ENCODE measurements at places on chromosomes 7 and 10.

- DNase-seq = no peak
Observed at GRCh38 chr7:3033581-3033980, 10.1 kb downstream of the CARD11 start.

- DNase-seq = no peak
Observed at GRCh38 chr7:90645784-90646183, 49.7 kb downstream of the CDK14 start.

- no peak for DNase-seq
Observed at GRCh38 chr7:112009081-112009480, 197.1 kb downstream of the DOCK4 start.

GRCh38 chr7:4273566-4274230 is 408.4 kb upstream of the FOXK1 start:
- no peak for DNase-seq

DNA sequence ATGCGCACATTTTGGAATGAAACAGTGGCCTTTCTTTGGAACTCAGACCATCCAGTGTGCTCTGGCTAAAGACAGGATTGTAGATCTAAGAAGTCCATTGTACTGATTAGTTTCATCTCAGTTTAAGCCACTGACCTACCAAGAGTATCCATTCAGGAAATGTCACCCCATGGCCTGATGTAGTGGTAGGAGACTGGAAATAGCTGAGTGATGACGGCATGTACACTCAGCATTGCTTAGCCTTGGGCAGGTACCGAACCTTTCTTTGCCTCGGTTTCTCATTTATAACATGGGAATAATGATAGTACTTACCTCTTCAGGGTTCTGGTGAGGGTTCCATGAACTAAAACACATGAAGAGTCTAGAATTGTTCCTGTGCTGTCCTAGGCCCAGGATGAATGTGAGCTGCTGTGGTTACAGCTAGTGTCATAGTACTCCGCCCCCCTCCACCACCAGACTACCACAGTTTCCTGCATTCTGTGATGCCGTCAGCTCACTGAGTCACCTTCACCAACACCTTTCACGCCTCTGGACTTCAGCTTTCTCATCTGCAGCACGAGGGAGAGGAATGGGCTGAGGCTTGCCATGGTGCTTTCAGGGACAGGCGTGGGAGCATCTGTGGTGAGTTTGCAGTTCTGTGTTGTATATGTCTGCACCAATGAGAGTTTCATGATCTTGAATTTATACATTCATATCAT is 484.0 kb upstream of the GALNT17 start:
- DNase-seq = peak; percentile 84

- DNase-seq = no peak
Observed at GRCh38 chr7:128052404-128052803, 21.2 kb upstream of the LRRC4 start.

DNA sequence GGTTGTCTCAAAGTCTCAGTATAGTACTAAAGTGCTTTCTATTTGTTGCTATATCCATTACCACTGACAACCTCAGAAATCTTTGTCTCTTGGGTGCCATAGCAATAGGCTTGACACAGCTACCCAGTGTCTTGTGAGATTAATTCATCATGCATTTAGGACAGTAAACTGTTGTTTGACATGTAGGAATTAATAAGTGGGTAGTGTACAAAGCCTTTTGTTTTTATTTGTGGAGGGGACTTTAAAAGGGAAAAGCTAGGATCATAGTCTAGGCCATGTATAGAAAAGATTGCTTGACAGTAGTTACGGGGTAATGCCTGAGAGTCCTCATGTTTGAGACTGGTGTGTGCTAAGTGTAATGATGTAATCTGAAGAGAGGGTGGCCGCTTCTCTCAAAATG is 102.6 kb upstream of the AGR3 start:
- no peak for DNase-seq

GRCh38 chr10:20085115-20085514 is 268.9 kb downstream of the PLXDC2 start:
- peak; percentile 68 for DNase-seq

DNA sequence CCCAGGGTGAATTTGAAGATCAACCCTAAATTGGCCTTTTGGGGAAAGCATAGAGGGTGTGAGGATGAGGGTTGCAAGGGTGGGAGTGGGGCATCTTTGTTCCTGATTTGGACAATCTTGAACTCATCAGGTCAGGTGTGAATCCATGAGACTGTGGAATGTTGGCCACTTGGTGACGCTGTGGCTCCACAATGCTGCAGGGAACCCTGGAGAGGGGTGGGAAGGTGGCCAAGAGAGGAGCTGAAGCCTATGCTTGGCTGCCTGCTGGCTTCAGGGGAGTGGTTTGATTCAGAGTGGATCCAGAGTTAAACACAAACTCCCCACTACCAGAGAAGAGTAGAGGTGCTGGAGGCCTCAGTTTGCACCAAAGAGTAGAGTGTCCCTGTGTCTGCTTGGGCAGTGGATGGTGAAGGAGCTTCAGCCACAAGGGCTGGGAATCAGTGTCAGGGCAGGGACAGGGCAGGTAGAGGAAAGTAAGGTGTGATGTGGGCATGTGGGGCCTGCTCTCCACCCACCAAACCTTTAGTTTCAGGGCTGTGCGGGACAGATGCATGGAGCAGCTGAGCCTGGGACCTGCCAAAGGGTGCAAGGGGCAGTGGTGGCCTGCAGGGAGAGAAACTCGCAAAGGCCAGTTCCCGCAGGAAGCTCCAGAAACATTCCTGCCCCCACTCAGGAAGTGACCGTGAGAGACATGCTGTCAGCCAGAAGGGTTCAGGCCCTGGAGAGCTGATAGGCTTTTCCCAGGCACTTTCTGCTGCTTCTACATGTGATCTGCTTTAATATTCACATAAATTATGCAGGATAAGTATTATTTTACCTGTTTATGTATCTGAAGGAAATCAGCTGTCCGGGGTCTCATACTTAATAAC is 81.0 kb upstream of the PRSS58 start:
- DNase-seq = peak; percentile 84

- DNase-seq = no peak
Observed at GRCh38 chr7:78568690-78569089, 770.1 kb downstream of the PHTF2 start.

DNA sequence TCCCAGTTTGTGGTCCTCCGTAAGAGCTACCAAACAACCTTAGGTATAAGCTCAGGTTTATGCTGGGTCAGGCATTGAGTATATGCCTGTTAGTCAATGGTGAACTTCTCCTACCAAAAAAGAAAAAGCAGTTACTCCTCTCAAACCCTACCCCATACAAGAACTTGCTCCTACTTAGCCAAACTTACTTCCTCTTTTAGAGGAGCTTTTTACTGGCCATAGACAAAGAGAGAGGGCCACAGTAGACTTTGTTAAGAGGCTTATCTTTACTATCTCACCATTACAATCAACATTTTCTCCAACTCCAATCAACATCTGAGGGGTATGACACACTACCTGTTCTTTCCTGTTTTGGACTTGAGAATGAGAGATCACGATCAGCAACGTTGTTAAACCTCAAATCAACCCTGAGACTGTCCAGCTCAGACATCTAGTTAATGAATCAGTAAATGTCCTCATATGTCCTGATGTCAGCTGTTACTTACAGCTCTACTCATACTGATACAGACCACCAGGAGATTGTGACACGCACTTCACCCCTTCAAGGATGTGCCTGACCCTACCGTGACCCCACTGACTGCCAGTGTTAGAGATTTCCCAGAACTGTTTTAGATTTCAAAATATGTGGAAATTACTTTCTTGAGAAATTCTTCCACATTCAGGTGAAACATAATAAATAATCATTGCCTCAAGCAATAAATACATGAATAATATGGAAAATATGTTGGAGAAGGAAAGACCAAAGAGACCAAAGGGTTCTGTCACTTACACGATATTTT is 18.4 kb upstream of the CCDC71L start:
- DNase-seq = no peak

- DNase-seq = no peak
Observed at GRCh38 chr10:20682782-20683181, 214.3 kb downstream of the NEBL start.

DNA sequence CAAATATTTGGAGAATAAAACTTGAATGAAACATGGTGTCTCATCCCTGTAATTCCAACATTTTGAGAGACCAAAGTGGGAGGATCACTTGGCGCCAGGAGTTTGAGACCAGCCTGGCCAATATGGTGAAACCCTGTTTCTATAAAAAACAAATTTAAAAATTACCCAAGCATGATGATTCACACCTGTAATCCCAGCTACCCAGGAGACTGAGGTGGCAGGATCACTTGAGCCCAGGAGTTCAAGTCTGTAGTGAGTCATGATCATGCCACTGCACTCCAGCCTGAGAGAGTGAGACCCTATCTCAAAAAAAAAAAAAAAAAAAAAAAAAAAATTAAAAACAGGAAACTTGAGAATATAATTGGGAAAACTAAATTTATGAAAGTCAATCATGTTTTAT is 481.1 kb downstream of the SEMA3D start:
- DNase-seq = no peak

GRCh38 chr10:25059990-25060389 is 43.6 kb downstream of the THNSL1 start:
- peak; percentile 96 for DNase-seq

DNA sequence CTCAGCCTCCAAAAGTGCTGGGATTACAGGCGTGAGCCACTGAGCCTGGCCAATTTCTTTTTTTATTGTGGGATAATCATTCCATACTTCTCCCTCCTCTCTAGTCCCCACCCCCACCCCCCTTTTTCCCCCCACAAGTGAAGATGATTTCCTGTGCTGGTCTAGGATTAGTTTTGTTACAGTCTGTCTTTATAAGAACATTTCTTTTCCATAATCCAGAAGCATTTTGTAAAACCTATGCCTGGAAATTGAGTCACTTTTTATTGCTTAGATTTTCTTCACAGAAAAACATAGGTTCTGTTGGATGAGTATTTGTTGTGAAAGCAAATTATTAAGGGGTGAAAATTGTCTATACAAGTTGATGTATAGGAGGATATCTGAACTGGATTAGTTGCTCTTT is 98.9 kb downstream of the KAT6B start:
- DNase-seq = no peak

GRCh38 chr10:69317175-69317604 is 38.9 kb downstream of the HK1 start:
- peak; percentile 76 for DNase-seq

GRCh38 chr7:22137466-22137865 is 191.8 kb upstream of the CDCA7L start:
- DNase-seq = no peak

GRCh38 chr10:6009150-6009549 is 31.8 kb upstream of the IL15RA start:
- DNase-seq = no peak

DNA sequence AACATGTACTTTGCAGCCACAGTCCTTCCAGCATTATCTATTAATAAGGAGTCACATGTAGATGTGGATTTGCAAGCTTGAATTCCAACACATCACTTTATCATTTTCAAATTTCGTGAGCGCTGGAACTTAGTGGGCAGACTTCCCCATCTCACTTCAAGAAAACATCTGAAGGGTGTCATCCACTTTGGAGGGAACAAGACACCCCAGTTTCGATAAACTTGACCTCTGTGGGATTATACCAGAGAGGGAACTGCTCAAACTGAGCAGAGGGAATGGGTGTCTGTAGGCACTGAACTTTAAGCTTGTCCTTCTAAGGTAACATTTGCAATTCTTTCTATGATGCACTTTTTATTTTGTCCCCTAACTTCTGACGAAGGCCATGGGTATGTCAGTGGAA is 27.5 kb downstream of the ADRB1 start:
- no peak for DNase-seq

DNA sequence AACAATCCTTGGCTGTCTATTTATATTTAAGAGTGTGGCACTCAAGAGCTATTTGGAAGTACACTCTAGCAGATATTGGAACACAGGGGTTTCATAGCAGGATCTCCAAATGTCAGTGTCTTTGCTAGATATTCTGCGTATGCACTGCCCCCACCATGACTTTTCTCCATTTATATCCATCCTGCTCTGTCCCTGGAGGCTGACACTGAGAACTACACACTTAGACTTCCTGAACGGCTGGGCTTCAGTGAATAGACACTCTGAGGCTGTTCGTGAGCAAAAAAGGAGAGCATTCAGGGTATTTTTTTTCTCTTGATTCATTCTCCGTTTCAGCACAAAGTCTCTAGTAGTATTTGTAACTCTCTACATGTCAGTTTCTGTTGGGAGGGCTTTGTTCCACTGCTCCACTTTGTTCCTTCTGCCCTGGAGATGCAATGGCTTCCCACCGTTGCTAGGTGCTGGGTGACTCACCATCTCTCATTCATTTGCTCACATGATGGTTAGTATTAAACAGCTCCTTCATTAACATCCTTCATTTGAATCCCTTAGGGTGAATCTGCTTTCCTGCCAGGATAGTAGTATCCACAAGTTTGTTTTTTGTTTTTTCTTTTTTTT is 155.9 kb upstream of the SLC13A1 start:
- DNase-seq = no peak

DNA sequence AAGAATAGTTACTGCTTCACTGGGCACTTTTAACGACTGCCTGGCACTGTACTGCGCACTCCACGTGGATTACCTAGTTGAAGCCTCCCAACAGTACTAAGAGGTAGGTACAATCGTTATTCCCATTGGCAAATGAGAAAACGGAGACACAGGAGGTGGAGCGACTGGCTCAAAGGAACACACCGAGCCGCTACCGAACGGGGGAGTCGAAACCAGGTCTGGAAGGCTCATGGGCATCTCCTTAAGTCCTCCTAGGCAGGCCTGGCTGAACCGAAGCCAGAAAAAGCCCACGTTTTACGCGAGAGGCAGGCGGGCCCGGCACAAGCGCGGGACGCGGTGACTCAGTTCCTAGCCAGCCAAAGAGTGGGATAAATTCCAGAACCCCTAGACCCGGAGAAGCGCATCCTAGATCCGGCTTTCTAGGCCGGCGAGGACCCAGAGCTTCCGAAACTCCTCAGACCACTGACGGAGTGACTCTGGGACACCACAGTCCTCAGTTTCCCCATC is 472 bp downstream of the PDAP1 start:
- peak; percentile 73 for DNase-seq

DNA sequence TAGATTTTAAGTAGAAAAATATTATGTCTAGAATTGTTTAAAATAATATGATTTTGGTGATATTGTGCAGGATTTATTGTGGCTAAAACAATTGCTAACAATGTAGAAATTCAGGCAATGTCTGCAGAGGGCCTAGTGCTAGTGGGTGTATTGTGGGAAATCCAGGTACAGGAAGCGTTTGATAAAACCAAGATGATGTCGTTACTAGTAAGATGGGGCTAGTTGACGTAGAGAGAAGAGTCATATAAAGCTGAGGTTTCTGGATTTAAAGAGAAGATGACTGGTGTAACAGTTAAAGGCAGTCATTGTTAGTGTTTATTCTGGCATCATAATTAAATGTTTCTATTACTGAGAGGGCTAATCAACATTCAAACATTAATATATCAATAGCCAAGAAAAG is 43.5 kb downstream of the ADK start:
- no peak for DNase-seq

GRCh38 chr7:129951226-129952085 is 1.3 kb downstream of the UBE2H start:
- no peak for DNase-seq

All from islet precursor cell (in vitro differentiated cells).